ENCODE measurements at places on chromosomes 5 and 9. TPM values are rescaled to one million over a fixed set of nuclear protein-coding genes. Genes with fewer than 3 reads are reported as not detected.

- DNase-seq: no peak
Measured at GRCh38 chr9:37995961-37996818, 72.8 kb downstream of the SHB start.

- peak; percentile 58 for DNase-seq
Measured at GRCh38 chr9:119216651-119217331, 152.4 kb downstream of the BRINP1 start.

Gene DMRT3
- total RNA-seq: not detected

Gene HMCN2
- 5.7 TPM for total RNA-seq

Gene SUSD3
- 1.7 TPM for total RNA-seq
